ENCODE measurements at places on chromosomes 6 and 20.
A peak's percentile ranks its signal among the peaks of the same experiment; 100 is the strongest.

DNA sequence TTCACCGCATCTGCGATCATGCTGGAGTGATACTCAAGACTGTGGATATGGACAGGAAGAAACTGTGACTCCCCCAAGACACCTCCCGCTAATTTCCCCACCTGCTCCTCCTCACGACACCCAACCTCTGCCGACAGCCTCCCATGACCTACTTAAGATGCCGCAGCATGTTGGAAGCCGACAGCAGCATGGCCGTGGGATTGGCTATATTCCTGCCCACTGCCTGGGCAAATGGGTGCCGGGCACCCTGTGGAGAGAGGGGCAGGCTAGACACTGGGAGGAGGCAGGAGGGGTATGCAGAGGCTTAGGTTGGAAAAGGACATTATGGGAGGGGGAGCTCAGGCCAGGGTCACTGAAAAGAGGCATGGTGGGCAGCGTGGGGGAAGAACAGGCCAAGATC, 4.5 kb downstream of the IDH3B start:
- no peak for DNase-seq

- no peak for DNase-seq
Observed at GRCh38 chr6:34004706-34005105, 141.2 kb downstream of the GRM4 start.

DNA sequence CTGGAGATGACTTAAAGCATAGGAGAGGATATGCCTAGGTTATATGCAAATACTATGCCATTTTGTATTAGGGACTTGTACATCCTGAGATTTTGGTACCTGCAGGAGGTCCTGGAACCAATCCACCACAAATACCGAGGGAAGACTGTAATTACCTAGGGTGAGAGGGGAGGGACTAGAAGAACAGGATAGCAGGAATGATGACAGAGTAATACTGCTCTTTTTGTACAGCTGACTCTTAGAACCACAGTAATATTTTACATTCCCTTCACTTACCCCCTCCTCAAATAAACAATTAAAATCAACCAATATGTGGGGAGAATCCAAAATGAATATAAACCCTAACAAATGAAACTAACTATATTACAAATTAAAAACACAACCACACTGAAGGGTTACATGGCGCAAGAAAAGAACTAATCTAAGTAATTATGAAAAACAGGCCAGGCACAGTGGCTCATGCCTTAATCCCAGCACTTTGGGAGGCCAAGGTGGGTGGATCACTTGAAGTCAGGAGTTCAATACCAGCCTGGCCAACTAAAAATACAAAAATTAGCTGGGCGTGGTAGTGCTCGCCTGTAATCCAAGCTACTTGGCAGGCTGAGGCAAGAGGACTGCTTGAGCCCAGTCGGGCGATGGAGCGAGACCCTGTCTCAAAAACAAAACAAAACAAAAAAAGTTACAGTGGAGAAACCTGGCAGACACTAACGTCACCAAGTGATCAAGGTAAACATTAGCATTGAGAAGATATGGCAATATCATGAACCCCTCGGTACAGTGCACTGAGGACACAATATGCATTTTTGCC, 37.1 kb downstream of the MAP1LC3A start:
- DNase-seq = no peak

GRCh38 chr6:130500693-130501092, 134.9 kb downstream of the TMEM200A start:
- peak; percentile 97 for DNase-seq

- DNase-seq = peak; percentile 48
Observed at GRCh38 chr6:91081452-91082067, 494.7 kb upstream of the MAP3K7 start.

- no peak for DNase-seq
Observed at GRCh38 chr20:10332656-10333415, 101.2 kb downstream of the MKKS start.

DNA sequence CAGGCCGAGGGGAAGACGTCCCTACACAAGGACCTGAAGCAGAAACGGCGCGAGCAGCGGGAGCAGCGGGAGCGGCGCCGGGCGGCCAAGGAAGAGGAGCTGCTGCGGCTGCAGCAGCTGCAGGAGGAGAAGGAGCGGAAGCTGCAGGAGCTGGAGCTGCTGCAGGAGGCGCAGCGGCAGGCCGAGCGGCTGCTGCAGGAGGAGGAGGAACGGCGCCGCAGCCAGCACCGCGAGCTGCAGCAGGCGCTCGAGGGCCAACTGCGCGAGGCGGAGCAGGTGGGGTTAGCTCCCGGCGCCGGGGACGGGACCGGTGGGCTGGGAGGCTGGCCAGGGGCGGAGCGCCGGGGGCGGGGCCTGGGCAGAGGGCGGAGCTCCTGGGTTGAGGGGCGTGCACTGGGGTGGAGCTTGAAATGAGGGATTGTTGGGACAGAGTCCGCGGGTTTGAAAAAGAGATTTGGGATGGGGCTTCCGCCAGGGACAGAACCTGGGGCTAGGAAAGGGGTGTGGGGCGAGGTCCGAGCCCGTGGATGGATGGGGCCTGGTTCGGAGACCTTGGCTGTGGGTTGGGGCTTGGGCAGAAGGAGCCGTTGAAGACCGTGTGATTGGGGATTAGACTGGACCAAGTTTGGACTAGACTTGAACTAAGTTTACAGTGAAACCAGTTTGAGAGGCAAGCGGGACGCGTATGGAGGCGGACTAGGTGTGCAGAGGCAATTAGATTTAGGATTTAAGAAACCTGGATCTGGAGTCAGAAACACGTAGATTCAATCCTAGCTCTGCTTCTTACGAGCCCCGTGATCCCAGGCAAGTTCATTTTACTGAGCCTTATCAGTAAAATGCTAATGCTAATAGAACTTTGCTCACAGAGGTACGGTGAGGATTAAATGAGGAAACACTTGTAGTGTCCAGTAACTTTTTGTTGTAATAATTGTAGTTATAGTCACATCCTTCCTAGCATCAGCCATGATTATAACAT, 20.9 kb downstream of the DEF6 start:
- peak; percentile 49 for DNase-seq

GRCh38 chr6:168516944-168517741, 76.2 kb downstream of the SMOC2 start:
- DNase-seq = no peak

DNA sequence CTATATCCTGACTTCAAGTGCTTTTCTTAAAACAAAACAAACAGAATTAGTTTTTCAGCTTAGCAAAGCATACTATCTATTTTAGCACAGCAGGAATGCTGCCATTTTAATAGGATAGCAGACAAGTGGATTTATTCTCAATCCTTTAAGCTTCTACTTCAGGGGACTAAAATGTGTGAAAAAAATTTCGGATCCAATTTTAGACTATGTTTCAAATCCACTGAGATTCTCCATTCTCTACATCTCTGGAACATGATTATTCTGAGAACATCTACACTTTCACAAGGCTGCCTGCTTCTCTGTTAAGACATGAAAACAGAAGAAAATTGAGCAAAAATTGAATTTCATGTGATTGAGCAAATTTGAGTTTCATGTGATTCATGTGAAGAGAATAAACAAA, 1321.3 kb downstream of the HACE1 start:
- no peak for DNase-seq

GRCh38 chr6:36933102-36933501, 21.4 kb upstream of the PI16 start:
- peak; percentile 73 for DNase-seq

GRCh38 chr20:33994222-33994913, 657 bp downstream of the RALY start:
- DNase-seq = peak; percentile 79

DNA sequence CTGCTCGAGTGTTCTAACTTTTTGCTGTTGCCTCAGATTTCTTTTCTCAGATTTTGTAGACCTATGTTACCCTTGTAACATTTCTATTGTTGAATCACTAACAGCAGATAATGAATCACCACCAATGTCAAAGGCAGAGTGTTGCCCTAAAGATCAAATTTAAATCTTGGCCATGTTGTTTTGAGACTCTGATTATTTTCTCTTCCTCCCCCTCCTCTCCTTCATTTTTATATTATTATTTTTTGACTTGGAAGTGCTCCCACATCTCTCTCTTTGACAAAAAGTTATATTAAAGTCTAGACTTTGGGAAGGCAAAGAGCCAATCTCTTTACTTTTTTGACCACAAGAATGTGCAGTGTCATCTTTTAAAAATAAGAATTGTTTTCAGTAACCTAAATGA, 422.7 kb downstream of the NKAIN2 start:
- DNase-seq = no peak

GRCh38 chr20:48451401-48451800, 376.4 kb downstream of the PREX1 start:
- DNase-seq = no peak

GRCh38 chr6:43728586-43728985, 41.0 kb upstream of the MRPS18A start:
- DNase-seq = no peak

Measured in AG10803 (cell line).